Choroid plexus epithelial cell (primary cell): ENCODE measurements at places on chromosomes 2 and 18.

DNA sequence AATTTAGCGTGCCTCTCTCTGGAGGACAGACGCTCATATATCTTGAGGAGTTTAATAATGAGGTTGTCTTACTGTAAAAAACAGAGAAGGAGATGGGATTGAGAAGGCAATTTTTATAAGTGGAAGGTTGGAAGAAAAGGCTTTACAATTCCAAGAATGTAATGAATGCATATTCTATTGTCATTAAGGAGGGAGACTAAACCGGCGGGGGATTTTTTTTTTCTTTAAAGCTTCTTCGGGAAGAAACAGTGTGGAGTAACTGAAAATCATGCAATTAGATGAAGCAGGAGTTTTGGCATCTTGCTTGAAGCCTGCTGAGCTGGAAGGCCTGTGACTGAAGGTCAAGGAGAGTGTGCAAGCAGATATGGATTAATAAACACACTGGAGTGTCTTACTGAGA is 124.4 kb downstream of the HRH4 start:
- DNase-seq = peak; percentile 1

- peak; percentile 99 for DNase-seq
Observed at GRCh38 chr2:191696001-191696400, 18.1 kb downstream of the NABP1 start.

GRCh38 chr2:17717666-17718065 is 35.9 kb downstream of the SMC6 start:
- DNase-seq = no peak

DNA sequence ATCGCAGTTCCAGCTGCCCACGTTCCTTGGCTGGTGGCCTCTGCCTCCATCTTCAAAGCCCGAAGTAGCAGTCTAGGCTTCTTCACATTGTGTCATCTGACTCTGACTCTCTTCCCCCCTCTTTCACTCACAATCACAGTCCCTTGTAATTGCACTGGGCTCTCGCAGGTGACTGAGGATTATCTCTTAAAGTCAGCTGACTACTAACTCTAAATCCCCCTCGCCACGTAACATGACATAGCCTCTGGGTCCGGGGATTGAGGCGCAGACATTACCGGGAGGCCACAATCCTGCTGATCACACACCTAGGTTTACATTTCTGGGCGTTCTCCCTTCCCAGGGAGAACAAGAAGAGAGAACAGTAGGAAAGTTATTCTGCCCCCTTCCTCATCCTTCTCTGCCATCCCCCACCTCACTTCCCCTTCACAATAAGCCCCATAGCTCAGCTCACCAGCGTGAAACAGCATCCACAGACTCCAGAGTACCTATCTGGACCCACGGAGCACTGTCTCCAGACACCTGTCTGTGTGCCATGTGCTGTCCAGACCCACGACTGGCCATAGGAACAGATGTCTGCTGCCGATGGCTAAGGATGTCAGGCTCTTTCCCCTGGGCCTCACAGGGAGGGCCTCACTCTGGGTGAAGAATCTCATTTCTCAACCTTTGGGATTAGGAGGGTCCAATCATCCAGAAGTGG is 64.3 kb upstream of the FZD7 start:
- no peak for DNase-seq

- DNase-seq = peak; percentile 75
Observed at GRCh38 chr18:9323750-9324445, 10.7 kb upstream of the TWSG1 start.

- no peak for DNase-seq
Observed at GRCh38 chr2:238423561-238424312, 3.0 kb upstream of the ASB1 start.

GRCh38 chr2:36245651-36246050 is 109.9 kb upstream of the CRIM1 start:
- DNase-seq = peak; percentile 21

GRCh38 chr2:199851883-199852282 is 891 bp upstream of the FTCDNL1 start:
- no peak for DNase-seq

- DNase-seq = peak; percentile 51
Observed at GRCh38 chr2:220445429-220446105, 818.1 kb downstream of the SLC4A3 start.
